ENCODE measurements at places on chromosomes 1 and 21.
A peak's percentile ranks its signal among the peaks of the same experiment; 100 is the strongest.

GRCh38 chr1:113027449-113027848 is 45.5 kb upstream of the LRIG2 start:
- DNase-seq: no peak

GRCh38 chr1:242787968-242788367 is 263.5 kb upstream of the PLD5 start:
- no peak for DNase-seq

- no peak for DNase-seq
Observed at GRCh38 chr1:112393631-112393974, 2.4 kb upstream of the CTTNBP2NL start.

GRCh38 chr1:248850124-248850523 is 8.8 kb downstream of the ZNF692 start:
- no peak for DNase-seq

DNA sequence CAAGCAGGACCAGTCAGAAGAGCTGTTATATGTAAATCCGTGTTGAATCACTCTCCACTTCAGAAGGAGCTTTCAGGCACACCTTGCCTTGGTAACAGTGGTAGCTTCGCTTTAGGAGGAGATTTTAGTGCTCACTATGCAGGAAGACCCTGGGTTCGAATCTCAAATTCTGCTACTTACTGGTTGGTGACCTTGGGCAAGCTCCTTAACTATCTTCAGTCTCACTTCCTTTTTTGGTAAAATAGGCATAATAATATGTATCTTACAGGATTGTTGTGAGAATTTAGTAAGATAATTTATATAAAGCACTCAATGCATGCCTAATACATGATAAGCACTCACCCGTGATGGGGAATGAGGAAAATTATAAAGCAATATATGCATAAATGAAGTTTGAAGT is 46.7 kb upstream of the GPR52 start:
- DNase-seq: no peak

GRCh38 chr1:3772715-3773571 is at the start of gene SMIM1:
Gene SMIM1, plus strand, starts transcription at chr1:3772749. Its CDS starts 2,625 bp downstream, at chr1:3775374.
- no peak for DNase-seq

DNA sequence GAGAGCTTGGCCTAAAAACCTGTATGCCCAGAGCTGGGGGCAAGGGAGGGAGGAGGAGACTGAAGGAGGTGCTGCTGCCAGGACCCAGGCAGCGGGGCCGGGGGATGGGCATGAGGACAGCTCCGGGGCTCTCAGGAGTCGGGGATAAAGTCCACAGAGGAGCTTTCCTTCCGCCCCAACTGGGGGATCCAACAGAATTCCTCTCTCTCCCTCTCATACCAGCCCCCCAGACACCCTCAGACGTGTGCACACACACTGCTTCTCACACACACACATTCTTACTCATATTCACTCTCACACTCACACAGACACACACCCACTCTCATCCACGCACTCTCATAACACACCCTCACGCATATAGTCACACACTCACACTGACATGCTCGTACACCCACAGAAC is 39.1 kb downstream of the SYF2 start:
- DNase-seq: no peak

DNA sequence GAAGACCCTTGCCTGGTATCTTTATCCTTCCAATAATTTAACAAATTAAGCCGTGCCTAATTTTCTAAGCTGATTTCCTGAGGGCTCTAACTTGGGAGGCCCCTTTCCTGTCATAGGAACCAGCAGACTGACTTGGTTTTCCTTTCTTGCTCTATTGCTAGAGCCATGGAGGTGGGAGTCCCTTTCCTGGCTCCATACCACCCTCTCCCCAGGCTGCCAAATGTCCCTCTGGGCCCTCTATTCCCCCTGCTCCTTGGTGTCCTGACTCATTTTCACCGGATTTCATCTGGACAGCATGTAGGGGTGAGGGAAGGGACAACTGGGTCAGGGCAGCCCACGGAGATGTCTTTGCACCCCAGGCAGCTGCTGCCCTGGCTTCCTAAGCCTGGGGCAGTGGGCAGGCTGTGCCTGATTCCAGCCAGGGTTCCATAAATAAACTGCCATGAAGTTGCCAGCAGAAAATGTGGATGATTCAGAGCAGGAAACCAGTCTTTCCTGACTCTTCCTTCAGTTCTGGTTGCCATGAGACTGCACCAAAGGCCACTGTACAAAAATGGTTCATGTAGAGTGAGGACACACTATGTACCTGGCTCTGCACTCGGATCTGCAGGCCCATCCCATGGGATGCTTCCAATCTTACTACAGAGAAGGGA is 38.0 kb upstream of the SERBP1 start:
- DNase-seq: no peak

GRCh38 chr1:46725736-46726108 is 6.8 kb upstream of the EFCAB14 start:
- DNase-seq: no peak

GRCh38 chr1:153347856-153348255 is 785 bp downstream of the PGLYRP4 start:
- DNase-seq: no peak

- DNase-seq: no peak
Observed at GRCh38 chr1:11592752-11593151, 61.5 kb downstream of the FBXO2 start.

DNA sequence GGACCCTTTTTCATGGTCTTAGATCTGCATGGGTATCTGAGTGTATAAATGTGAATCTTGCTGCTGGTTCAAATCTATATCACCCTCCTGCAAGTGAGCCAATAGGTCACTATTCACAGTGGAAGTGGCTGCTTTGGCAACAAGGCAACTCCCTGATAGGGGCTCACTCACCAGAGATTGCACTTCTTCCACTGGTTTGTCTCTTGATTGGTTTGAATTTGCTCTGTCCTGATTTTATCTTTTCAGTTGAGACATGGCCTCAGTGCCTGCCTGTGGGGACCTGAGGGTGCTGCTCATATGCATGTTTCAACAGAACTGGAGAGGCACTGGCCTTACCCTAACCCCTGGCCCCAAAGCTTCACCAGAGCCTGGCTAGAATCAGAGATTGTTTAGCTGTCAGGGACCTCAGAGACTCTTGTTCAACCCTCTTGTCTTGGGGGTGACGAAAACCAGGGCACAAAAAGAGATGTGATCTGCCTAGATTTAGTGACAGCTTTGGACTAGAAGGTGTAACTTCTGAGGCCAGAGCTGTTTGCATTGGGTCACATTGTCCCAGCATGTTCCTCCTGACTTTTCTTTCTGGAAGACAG is 16.9 kb downstream of the AVPR1B start:
- no peak for DNase-seq

DNA sequence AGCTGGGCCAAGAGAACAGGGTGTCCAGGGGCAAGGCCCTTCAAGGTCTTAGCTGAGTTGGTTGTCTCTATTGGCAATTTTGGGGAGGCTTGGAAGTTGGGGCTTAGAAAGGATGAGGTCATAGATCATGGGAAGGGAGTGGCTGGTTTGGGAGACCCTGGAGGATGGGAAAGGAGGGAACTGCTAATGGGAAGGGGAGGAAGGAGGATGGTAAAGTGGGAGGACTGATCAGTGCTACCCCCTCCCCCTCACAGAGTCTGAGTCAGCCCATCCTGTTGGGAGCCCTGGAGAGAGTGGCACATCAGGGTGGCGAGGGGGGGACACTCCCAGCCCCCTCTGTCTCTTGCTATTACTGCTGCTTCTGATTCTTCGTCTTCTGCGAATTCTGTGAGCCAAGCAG is 5.1 kb downstream of the EFNA4 start:
- DNase-seq: no peak

DNA sequence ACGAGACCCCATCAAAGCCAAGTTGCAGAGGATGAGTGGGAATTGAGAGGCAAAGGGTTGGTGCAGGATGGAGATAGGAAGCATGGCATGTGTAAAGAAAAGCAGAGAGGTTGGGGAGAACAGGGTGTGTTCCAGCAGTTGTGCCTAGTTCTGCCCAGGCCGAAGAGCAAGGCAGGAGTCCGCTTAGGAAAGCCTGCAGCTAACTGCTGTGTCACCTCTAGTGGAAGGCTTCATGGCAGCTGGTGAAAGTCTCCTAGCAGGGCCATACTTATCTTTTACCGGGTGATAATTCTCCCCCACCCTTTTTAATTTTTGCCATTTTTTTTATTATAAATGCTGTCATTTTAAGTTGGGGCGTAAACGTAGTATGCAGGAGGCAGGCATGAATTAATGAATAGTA is 93.6 kb downstream of the NFIA start:
- no peak for DNase-seq

DNA sequence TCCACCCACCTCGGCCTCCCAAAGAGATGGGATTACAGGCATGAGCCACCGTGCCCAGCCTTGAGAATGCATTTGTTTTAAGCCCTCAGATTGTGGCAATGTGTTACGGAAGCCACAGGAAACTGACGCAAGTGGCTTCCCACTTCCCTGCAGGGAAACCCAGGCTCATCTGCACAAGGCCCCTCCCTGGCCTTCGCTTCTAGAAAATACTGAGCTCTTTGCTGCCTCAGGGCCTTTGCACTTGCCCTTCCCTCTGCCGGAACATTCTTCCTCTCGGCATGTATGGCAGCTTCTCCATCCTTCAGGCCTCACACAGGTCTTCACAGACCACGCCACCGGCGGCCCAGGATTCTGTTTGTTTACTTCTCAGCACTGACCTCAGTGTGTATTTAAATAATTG is 137.0 kb upstream of the TMEM51 start:
- no peak for DNase-seq

- DNase-seq: no peak
Observed at GRCh38 chr1:196309386-196309785, 298.9 kb downstream of the KCNT2 start.

- DNase-seq: no peak
Observed at GRCh38 chr1:150321826-150322166, 463 bp downstream of the PRPF3 start.

DNA sequence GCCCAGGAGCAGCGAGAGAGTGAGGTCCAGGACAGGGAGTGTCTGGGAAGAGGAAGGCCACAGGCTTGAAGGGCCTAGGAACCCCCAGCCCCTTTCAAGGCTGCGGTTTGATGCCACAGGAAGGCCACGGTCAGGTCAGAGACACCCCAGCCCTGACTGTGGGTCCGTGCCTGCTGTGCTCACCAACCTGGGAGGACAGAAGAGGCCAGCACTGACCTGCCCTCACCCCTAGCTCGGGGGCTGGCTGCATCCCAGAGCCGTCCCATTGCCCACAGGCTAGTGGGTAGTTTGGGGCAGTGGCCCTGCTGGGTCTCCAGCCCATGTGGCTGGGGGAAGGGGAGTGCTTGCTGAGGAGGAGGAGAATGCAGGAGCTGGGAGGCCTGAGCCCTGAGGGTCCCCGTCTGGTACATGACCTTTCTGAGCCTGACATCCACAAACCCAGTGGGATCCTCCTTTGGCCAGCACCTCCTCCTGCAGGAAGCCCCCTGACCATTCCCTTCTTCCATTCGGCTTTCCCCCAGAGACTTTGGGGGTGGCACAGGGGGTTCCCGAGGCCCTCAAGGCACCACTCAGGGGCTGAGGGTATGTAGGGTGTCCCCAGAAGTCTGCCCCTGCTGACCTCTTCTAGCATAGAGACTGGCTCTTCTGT is 54.3 kb downstream of the WNT9A start:
- DNase-seq: no peak

DNA sequence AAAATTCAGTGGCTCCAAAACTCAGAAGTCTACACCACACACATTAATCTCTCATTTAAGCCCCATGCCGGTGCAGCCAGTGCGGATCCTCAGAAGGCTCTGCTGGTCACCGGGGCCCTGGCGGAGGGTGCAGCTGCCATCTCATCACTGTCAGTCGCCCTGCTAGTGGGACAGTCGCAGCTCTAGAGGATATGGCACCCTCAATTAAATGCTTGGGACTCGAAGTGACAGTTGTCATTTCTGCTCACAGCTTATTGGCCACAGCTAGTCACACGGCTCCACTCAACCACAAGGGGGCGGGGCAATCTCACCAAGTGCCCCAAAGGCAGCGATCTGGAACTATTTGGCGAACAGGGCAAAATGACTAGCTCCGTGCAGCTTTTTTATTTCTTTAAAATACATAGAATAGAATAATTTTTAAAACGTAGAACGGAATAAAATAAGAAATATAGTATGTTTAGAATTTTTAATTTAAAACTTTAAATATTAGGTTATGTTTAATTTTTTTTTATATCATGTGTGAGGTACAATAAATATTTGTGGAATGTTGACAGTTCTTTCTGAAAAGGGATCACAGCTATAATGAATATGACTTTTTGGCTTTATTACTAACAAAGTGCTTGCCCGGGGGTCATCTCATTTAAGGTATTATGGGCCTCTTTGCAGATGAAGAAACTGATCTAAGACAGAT is 8.0 kb upstream of the MAN1C1 start:
- no peak for DNase-seq

DNA sequence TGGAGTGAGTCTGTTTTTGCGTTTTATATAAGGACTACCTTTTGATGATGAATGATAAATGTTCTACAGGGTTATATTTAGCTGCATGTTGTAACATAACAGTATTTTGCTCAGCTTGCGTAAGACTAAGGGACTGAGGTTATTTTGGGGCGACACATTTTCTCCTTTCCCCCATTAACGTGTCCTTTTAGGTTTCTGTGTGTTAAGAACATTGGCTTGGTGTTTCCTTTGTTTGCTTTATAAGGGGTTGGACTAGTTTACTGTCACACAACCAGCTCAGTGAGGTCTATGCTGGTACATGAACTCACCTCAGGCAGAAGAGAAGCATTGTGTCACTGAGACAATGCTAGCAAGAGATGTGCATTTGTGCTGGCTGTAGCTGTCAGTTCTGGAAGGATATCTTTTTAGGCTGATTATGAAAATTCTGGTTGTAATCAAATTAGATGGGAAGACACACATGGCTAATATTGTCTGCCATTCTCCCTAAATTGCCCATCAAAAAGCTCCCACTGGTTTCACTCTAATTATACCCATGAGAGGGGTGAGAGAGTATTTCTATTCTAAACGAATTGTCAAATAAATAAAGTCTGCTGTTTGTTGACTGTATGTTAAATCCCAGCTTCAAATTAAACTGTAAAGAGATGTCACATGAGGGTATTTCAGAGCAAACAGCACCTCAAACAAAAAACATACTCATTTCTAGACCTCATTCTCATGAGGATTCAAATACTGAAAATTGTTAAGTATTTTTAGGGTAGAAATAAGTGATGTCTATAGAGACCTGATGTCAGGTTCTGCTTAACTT is 62.6 kb downstream of the CDC14A start:
- DNase-seq: peak; percentile 27

DNA sequence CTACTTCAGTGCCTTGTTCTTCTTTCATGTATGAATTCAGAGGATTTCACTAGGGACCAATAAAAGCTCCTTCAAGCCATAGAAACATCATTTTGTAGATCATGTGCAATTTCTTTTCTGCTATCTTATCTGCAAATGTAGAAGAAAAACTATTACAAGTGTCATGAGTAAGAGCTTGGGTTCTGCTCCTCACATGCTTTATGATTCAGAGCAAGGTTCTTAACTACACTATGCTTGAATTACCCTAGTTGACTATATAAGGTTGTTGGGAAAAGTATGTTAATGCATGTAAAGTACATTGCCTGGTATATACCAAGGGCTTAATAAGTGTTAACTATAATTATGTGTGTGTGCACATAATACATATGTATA is 91.4 kb upstream of the S1PR1 start:
- no peak for DNase-seq

Data from NCI-H1417 treated with DMSO at 0.1 percent for 48 hours (cell line).